ENCODE measurements at places on chromosomes 1 and 21.

- no peak for DNase-seq
Measured at GRCh38 chr1:226220473-226221189, 2.8 kb upstream of the MIXL1 start.

GRCh38 chr1:247411621-247412327, 4.2 kb upstream of the NLRP3 start:
- DNase-seq = no peak

GRCh38 chr1:161080441-161081405, 8.6 kb downstream of the NECTIN4 start:
- DNase-seq = peak; percentile 49

- DNase-seq = no peak
Measured at GRCh38 chr1:167371030-167371429, 147.3 kb downstream of the CD247 start.

- no peak for DNase-seq
Measured at GRCh38 chr1:1299686-1300351, 7.9 kb downstream of the ACAP3 start.

DNA sequence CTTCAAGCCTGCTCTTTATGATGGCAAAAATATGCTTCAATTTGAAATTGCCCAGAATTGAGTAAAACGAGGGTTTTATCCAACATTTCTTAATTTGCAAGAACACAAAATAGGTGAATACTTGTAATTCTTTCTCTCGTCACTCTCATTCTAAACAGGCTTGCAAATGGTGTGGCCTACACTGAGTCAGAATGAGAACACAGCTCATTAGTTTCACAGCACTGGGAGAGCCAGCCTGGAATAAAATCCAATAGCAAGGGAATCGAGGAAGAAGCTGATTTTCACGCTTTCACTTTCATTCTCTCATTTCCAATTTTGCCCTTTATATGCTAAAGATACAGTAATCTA, 537.5 kb downstream of the LTN1 start:
- peak; percentile 65 for DNase-seq

- no peak for DNase-seq
Measured at GRCh38 chr1:168910403-168910802, 181.4 kb upstream of the DPT start.

DNA sequence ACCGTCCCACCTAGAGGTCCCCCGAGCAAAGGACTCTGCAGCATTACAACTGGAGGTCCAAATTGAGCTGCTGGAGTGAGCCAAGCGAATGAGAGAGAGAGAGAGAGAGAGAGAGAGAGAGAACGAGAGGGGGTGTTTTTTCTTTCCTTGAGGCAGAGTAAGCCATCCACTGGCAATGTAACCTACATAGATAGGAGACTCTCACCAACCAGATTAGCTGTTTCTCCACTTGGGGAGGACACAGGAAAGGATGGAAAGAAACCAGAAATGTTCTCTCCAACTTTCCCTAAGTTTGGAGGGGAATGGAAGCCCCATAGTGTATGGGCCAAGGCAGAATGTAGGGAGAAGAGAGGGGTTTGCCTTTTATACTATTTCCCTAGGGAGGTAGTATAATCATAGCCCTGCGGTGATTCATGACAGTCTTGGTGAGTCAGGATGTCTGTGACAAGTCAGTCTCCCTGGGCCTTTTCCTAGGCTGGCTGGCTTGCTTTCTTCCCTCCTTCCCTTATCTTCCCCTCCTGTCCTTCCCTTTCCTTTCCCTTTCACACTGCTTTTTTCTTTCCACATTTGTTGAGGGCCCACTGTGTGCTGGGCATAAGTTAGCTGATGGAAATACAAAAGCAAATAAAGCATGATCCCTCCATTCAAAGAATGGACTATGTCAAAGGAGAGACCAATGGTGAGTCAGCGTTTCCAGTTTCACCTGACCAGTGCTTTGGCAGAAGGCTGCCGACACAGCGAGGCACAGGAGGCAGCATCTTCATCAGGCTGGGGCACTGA, 7.1 kb downstream of the FNDC7 start:
- peak; percentile 89 for DNase-seq

- no peak for DNase-seq
Measured at GRCh38 chr1:110130113-110130591, 17.9 kb downstream of the UBL4B start.

GRCh38 chr1:170881268-170882265, 53.8 kb upstream of the MROH9 start:
- DNase-seq = peak; percentile 35

DNA sequence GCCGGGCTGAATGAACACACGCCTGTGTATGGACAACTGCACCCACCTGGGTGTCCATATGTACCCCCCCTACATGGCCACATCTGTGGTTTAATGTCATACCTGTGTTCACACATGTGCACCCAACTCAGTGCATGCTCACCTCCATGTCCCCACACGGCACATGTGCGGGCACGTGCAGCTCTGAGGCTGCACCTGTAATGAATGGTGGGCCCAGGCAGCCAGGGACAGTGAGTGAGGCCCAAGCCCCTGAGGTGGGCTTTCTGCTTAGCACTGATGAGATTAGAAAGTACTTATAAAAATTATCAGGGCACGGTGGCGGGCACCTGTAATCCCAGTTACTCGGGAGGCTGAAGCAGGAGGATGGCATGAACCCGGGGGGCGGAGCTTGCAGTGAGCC, 42.5 kb upstream of the CSF3R start:
- no peak for DNase-seq

- DNase-seq = peak; percentile 65
Measured at GRCh38 chr21:45326169-45326851, 38.6 kb upstream of the POFUT2 start.

DNA sequence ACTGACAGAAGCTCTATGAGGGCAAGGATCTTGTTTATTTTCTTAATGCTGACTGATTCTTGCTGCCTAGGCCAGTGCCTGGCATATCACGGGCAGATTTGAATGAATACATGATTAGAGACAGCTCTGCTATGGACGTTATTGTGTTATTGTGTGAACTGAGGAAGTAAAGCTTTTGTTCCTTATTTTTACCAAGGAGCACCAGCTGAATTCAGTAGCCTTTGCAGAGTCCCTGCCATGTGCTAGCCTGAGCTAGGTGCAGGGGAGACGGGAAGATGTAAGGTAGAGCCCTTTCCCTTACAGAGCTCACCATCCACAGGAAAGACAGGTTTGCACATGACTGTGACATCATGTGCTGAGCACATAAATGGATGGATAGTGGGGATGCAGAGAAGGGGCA, 36.0 kb upstream of the SCMH1 start:
- DNase-seq = no peak

DNA sequence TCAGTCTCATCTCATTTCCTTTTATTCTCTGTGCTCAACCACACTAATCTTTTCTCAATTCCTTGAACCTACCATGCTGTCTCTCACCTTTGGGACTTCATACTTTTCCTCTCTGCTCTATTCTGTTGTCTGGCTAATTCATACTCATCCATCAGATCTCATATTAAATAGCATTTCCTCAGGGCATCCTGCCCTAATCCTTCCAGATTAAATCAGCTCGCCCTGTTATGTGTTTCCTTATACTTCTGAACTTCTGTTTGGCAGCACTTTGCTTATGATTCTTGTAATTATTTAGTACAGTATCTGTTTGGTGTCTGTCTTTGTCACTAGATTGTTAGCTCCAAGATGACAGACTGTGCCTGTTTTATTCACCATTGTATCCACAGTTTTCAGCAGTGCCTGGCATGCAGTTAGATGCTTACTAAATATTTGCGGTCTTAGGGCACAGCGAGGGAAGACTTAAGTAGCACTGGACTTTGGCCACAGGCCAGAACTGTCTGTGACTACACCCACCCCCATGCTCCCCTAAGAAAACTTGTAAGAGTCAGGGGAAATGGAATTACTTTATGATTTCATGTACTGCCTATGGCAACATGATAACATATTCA, 9.9 kb upstream of the CAP1 start:
- DNase-seq = peak; percentile 58

DNA sequence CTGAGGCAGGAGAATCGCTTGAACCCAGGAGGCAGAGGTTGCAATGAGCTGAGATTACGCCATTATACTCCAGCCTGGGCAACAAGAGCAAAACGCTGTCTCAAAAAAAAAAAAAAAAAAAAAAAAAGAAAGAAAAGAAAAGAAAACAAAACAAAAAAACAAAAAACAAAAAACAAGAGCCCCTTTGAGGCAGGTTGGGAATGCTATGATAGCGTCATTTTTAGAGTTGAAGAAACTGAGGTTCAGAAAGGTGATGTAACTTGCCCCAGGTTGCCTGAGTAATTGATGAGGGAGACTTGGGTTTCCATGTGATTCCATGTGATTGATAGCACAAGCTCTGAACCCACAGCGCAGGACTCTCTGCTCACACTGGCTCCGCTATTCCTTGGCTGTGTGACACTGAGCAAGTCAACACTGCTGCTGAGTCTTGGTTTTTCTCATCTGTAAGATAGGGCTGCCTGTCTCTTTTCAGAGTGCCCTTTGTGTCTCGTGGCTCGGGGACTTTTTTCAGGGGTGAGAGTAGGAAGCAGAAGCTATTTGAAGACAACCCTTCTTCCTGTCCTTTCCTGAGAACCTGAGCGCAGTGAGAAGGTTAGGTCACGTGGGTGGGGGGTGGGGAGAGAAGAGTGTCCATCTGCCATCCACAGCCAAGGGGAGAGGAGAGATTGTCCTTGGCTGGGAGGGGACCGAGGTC, 2.5 kb downstream of the CNR2 start:
- no peak for DNase-seq

GRCh38 chr1:4488018-4488417, 166.4 kb upstream of the AJAP1 start:
- DNase-seq = no peak

- DNase-seq = peak; percentile 83
Measured at GRCh38 chr1:1021920-1022259, 2.0 kb downstream of the AGRN start.

DNA sequence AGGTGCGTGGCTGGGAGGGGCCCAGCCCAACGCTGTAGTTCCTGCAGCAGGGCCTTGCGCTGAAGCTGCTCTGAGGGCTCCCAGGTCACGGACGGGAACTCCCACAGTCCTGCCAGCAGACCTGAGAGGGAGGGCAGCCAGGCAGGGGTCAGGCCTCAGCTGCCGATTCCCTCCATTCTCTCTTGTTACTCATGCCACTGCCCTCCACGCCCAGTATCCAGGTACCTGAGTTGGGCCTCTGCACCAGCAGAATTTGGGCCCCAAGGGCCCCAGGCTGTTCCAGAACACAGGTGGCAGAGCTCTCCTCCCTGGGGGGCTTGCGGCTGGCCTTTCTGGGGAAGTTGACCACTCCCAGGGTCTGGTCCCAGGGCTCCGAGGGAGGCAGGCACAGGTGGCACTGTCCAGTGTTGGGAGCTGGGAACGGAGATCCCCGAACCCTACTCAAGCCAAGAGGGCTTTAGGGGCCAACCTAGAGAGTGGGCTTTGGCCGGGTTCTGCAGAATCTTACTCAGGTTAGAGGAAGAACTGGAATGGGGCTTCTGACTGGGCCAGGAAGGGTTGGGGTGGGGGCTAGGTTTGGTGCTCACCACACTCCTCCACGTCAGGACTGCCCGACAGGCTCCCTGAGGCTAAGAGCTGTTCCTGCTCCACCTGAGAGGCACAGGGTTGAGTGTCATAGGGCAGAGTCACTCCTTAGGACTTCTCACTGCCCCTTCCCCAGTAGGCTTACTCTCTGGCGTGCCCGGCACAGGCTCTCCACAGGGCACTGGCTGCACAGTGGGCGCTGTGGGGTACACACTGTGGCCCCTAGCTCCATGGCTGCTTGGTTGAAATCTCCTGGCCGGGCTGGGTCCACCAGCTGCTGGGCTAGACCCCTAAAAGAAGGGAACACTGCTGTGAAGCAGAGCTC, 5.0 kb downstream of the HPDL start:
- DNase-seq = no peak

DNA sequence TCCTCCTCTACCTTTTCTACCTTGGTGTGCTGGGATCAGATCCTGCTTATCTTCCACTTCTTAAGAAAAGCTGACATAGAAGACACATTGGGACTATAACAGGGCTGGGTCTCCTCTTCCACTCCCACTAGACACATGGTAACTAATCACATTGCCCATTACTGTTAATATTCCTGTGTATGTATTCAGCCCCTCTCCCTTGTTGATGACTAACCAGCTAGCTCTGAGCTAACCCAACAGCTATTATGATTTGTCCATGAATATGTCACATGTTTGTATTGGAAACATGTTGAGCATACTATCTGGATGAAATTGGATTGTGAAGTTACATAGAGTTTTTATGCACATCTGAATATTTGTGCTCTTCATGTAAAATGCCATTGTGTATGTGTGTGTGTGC, 52.9 kb downstream of the MPZL1 start:
- peak; percentile 59 for DNase-seq

DNA sequence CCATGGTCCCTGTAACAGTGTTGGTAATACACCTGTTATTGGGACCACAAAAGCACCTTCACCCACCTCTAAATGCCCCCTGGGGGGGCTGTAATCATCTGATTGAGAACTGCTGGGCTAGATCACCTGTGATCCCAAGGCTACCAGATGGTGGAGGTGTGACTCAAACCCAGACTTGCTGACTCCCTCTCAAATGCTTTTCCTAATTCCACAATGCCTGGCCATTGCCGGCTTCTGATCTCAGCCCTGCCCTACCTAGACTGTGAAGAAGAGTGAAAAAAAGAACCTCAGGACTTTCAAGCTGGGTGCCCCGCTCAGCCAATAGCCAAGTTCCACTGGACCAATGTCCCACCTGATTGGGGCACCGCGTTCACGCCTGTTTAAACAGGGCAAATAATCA, 9.6 kb downstream of the TMEM9 start:
- no peak for DNase-seq

GRCh38 chr1:99133756-99134500, 129.3 kb upstream of the PLPPR5 start:
- no peak for DNase-seq

DNA sequence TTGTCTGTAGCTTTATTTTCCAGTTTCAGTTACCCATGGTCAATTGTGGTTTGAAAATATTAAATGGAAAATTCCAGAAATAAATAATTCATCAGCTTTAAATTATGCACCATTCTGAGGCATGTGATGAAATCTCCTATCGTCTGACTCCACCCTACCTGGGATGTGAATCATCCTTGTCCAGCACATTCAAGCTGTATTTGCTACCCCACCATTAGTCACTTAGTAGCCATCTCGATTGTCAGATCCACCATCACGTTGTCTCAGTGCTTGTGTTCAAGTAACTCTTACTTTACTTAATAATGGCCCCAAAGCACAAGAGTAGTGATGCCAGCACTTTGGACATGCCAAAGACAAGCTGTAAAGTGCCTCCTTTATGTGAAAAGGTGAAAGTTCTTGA, 4.0 kb downstream of the STPG1 start:
- peak; percentile 91 for DNase-seq

DNA sequence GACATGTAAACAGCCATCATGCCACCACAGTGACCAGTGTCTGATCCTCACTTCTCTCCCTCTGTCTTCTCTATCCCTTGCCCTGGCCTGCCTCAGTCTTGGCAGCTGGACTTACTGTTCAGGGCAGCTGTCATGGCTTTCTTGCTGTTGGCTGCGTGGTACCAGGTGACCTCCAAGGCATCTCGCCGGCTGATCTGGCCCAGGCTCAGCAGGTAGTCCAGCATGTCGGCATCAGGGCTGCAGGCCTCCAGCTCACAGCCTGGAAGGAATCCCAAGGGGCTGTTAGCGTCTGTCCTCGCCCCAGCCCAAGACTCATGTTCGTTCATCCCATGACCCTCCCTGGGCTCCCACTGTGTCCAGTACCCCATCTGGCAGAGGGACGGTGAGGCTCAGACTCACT, 3.6 kb downstream of the FAM151A start:
- DNase-seq = no peak

Measured in EL (cell line).